Cardiac ventricle fibroblast (primary cell): ENCODE measurements at places on chromosomes 1 and 21. TPM values are rescaled to one million over a fixed set of nuclear protein-coding genes. Genes with fewer than 3 reads are reported as not detected.

Gene DCST1
- total RNA-seq: not detected in 2 replicates

Gene PRAMEF27
- total RNA-seq: not detected in 2 replicates

Gene PHF13
- 13.7 and 15.2 TPM in 2 replicates for total RNA-seq

Gene KRTAP11-1
- not detected in 2 replicates for total RNA-seq

Gene CYB5RL
- total RNA-seq: 3.6 and 4.6 TPM in 2 replicates

Gene RXFP4
- not detected in 2 replicates for total RNA-seq

Gene COL9A2
- 1.1 and 1.3 TPM in 2 replicates for total RNA-seq

Gene APCS
- not detected in 2 replicates for total RNA-seq

Gene S100A12
- total RNA-seq: not detected in 2 replicates

Gene EBNA1BP2
- 51.5 and 52.3 TPM in 2 replicates for total RNA-seq
